ENCODE measurements at places on chromosomes 7 and 10.

- no peak for DNase-seq
These were observed 41.8 kb downstream of the ZCCHC24 start for GRCh38 chr10:79403441-79404230.

GRCh38 chr10:5288359-5288758 is 76.4 kb upstream of the UCN3 start:
- no peak for DNase-seq

GRCh38 chr10:15433850-15434537 is 62.9 kb upstream of the FAM171A1 start:
- DNase-seq = no peak

GRCh38 chr10:78919181-78919966 is 149.4 kb upstream of the ZMIZ1 start:
- no peak for DNase-seq

- no peak for DNase-seq
These were observed 42.6 kb upstream of the FAM133B start for GRCh38 chr7:92632791-92633190.

Measured in activated T-helper 1 cell treated with Interleukin-2 at 50 U/mL for 16 hours (primary cell).